ELR (cell line): ENCODE measurements at places on chromosomes 7 and 10.

- DNase-seq = no peak
These were observed 179.7 kb upstream of the CDCA7L start for GRCh38 chr7:22125436-22125835.

GRCh38 chr10:30775779-30776591 is 146.4 kb upstream of the LYZL2 start:
- peak; percentile 81 for DNase-seq

GRCh38 chr7:47370461-47371042 is 211.4 kb downstream of the TNS3 start:
- DNase-seq = no peak

- no peak for DNase-seq
These were observed 128.4 kb downstream of the DNAJB6 start for GRCh38 chr7:157464971-157465886.

DNA sequence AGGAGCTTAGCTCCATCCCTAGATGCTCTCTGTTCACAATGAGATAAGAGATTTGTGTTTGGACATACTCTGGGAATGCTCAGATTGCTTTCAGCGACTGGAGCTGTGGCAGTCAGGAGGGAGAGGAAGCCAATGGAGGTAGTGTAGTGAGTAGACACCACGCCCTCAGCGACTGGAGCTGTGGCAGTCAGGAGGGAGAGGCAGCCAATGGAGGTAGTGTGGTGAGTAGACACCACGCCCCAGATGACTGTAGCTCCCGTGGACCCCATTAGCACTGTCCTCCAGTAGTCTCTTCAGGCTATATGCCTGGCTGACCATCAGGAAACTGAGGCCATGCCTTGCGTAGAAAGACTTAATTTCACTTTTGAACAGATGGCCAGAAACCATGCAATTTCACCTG is 1033.8 kb downstream of the NRG3 start:
- no peak for DNase-seq

- DNase-seq = no peak
These were observed 57.8 kb downstream of the ZRANB1 start for GRCh38 chr10:124999433-125000365.

DNA sequence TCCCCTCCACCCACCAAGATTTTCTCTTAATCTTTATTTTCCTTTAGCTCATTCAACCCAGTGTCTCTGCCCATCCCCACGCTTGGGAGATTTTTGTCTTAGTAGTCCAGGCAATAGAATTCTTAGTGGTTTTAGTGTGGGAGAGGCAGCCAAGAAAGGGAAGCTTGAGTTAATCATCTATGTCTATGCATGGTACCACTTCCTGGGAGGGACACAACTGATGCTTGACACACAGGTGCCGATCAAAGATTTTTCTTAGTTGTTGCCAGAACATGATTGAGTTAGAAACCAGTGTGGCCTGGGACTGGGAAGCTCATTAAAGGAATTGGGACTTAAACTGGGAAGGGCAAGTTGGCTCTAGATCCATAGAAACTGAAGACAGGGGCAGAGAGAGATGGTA is 3.1 kb downstream of the STRA8 start:
- no peak for DNase-seq

- DNase-seq = no peak
These were observed 129.4 kb upstream of the SAMD8 start for GRCh38 chr10:74981831-74982633.

- peak; percentile 57 for DNase-seq
These were observed 28.4 kb upstream of the RET start for GRCh38 chr10:43048301-43049051.
